ENCODE measurements at places on chromosomes 5 and 9.

GRCh38 chr9:22255337-22255736 is 191.3 kb upstream of the DMRTA1 start:
- DNase-seq: no peak

DNA sequence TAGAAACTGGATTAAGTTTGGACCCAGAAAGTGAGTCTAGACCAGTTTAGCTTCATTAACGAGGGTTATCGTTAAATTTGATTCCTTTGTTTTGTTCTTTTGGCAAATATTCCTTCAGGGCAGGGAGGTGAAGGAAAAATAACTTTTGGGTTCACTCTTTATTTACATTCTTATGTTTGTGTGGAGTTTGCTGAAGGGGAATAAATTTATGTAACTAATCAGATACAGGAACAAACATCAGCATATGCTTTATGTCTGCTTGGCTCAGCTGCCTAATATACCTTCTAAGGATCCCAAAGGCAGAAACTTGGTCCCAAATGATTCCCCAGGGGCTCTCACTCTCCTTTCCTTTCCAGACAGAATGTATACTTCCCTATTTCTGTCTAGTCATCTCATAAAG is 132.4 kb downstream of the MCTP1 start:
- DNase-seq: no peak

GRCh38 chr5:38979535-38979934 is 94.7 kb downstream of the RICTOR start:
- no peak for DNase-seq

- DNase-seq: peak; percentile 77
Measured at GRCh38 chr9:136807281-136808074, at the start of gene RABL6. Gene RABL6, plus strand, starts transcription at chr9:136807948. Its CDS starts 249 bp downstream, at chr9:136808197.

- DNase-seq: no peak
Measured at GRCh38 chr5:154302161-154302560, 111.6 kb downstream of the GALNT10 start.

DNA sequence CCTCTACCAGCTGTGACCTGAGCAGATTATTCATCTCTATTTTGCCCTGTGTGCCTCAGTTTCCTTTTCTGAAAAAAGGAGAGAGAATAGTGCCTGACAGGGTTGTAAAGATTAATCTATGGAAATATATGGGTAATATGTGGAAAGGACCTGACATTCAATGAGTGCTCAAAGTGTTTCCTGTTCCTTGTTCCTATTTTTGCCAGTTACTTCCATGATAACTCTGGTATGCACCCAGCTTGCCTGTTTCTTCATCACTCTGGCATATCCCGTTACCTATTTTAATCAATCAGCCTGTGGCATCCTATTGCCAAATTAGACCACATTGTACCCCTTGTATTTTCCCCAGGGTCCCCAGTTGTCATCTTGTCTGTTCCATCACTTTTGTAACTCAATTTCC is 3.6 kb upstream of the ARAP3 start:
- no peak for DNase-seq

DNA sequence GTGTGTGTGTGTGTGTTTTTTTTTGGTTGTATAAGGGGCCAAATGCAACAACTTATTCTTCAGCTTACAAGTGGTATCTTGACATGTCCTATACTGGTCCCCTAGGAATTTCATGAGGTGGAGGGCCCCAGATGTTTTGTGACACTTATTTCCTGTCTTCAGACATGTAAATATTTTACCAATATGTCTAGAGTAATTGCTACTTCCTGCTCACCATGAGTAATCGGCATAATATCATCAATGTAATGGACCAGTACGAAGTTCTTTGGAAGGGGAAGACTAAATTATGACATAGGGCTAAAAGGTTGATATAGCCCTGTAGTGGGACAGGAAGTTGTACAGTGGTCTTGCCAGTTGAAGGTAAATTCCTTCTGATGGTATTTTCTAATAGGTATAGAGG is 3.7 kb upstream of the OTULIN start:
- DNase-seq: no peak
